ENCODE measurements at places on chromosomes 11 and 22. TPM values are rescaled to one million over a fixed set of nuclear protein-coding genes. Genes with fewer than 3 reads are reported as not detected.

The P2RX6 gene
- 1.4 TPM for polyA plus RNA-seq

DNA sequence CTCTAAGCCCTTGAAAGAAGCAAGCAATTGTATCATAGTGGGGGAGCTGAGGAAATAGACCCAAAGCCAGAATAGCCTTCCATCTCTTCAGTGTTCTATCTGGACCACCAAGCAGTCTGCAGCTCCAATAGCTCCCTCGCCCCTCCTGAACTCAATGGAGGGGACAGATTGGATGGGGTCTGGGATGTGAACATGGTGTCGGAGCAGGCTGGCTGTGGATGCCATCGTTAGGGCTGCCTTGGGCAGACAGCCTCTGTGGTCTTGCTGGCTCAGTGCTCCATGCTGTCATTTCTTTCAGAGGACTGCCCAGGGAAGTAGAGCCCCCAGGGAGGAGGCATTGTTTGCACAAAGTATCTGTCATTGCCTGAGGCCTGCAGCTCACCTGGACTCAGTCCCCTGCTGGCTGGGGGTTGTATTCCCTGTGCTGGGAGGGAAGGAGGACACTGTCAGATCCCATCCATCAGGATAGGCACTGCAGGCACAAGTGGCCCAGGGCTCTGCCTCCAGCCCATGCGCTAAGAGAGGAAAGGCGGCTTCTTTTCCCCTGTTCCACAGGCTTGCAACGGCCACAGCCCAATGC is 537.7 kb downstream of the BUD13 start:
- DNase-seq: no peak

GRCh38 chr11:2120359-2121100 is 18.7 kb downstream of the IGF2 start:
- DNase-seq: no peak

The FDX1 gene
- polyA plus RNA-seq: 18.3 TPM

DNA sequence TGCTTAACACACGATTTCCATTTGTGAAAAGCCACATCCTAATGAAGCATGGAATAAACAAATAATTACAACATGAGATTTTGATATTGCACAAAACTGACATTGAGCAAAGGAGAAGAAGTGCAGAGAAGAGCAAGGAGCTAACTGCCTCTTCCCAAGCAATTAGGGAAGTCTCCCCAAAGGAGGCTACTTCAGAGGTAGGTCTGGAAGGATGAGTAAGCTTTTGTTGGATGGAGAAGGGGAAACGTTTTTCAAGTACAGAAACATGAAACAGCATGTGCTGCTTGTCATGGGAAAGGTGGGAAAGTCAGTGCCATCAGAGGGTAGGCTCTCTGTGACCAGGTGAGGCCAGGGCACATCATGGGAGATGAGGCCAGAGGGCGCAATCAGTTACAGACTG is 132.2 kb upstream of the SESN3 start:
- no peak for DNase-seq

Data from right renal cortex interstitium (tissue), 3 donors.